ENCODE measurements at places on chromosomes 2 and 18. TPM values are rescaled to one million over a fixed set of nuclear protein-coding genes. Genes with fewer than 3 reads are reported as not detected.

Gene RPRM
- not detected for total RNA-seq

Gene RAD51AP2
- total RNA-seq = not detected

Gene DCDC2C
- total RNA-seq = not detected

Gene OR6B2
- total RNA-seq = not detected

DNA sequence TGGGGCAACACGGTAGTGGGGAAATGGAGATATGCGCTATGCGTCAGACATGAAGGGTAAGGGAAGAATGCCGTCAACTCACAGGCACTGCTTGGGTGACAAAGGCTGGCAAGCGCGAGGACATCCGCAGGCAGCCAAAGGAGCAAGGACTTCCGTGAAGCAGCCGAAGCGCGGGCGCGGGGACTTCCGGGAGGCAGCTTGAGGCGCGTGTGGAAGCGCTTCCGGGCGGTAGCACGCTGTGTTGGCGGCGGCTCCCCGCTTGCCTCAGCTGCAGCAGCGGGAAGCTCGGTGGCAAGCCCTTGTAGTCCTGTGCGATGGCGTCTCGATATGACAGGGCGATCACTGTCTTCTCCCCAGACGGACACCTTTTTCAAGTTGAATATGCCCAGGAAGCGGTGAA, at the start of gene PSMA8:
PSMA8 (plus strand) TSS at position 218 of the 400 bp plus-strand sequence; CDS start at position 315, 97 bp downstream.
- peak; percentile 75 for DNase-seq

GRCh38 chr18:12287131-12287681, 20.8 kb upstream of the TUBB6 start:
- DNase-seq = no peak

- DNase-seq = no peak
These were observed 167.0 kb upstream of the RPRM start for GRCh38 chr2:153645599-153645998.

DNA sequence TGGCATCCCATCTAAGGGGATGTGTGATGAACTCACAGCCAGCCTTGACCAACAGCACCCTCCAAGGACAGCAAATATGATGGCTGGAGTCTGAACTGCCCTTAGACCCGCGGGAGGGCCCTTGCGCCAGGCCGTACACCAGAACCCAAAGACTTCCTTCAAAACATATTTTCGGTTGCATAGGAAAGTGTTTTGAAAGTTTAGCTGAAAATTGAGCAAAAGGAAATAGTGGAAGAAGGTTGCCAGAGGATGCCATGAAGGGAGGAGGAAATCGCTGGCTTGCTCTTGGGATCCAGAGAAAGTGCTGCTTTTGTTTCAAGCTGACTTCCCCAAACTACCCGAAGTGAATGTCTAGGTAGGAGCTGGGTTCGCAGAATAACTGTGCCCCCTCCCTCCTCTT, 61.3 kb downstream of the IL1R2 start:
- no peak for DNase-seq

DNA sequence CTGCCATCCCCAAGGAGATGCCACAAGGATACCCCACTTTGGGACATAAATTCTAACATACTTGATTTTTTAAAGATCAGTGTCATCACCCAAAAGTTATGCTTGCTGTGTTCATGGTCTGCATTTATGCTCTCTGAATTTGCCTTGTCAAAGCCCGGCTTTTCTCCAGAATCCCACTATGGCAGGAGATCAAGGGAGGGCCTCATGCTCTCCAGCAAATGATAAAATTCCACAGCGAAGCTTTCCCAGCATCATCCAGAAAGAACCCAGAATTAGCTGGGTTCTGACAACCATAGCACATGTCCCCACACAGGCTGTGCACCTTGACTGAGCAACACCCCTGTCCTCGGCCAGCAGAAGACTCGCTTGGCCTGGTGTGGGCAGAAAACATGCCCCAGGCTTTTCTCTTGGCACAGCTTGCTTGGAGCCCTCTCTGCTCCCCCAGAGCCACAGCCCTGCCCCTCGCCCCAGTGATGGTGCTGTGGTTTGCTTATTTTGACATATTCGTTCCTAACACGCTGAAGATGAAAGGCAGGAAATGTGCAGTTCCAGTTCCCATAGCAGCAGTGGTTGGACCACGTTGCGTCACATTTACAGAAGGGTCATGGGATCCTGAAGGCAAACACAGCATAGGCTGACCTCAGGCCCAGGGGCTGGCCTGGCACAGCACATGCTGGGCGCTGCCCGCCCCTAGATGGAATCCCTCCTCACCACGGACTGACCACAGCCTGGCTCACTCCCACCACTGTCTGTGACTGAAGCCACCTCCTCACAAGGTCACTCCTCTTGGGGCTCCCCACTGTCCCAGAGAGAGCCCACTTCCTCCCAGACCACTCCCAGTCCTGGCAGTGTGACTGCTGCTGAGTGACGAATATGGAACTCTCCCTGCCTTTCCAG, 14.1 kb upstream of the CHRNA1 start:
- DNase-seq = peak; percentile 88

- no peak for DNase-seq
These were observed 34.2 kb upstream of the FAM98A start for GRCh38 chr2:33633315-33633714.

DNA sequence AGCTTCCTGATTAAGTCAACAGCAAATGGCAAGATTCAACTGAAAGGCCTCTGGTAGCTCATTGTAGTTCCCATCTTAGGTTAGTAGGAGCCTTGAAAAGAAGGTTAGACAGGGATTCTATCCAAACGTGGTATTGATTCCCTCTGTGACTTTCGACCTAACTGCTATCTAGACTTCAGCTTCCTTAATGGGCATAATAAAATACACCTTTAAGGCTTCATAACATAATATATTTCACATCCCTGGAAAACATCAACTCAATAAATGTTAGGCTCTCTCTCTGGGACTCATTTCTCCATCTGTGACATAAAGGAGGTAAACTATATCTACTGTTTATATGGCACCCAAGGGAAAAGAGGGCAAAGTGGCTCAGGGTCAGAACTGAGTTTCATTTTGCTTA, 60.9 kb downstream of the STK39 start:
- DNase-seq = no peak

- no peak for DNase-seq
These were observed 219.8 kb downstream of the DYSF start for GRCh38 chr2:71672826-71673795.

DNA sequence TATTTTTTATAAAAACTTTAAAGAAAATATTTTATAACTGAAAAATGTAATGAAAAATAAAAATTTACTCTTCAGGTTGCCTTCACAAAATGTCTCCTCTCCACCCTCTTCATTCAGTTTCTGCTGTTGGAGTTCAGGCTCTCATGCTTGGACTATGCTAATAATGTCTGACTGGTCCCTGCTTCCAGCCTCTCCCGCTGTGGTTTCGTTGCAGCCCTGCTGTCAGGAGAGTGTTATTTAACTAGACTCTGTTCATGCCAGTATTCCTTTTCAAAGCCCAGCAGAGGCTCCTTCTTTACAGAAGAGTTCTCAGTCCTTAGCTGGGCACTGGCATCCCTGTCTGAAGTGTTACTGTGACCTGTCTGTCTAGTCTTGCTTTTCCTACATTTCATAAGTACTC, 40.4 kb downstream of the CLIP4 start:
- no peak for DNase-seq

- DNase-seq = peak; percentile 57
These were observed 81.2 kb downstream of the ADD2 start for GRCh38 chr2:70686577-70687460.
